ENCODE measurements at places on chromosomes 2 and 18. TPM values are rescaled to one million over a fixed set of nuclear protein-coding genes. Genes with fewer than 3 reads are reported as not detected.

Gene LYPD6
- 0.07 TPM for polyA plus RNA-seq

- DNase-seq: no peak
Measured at GRCh38 chr18:58269931-58270330, 225.9 kb downstream of the NEDD4L start.

GRCh38 chr2:141392517-141393213 is 738.2 kb downstream of the LRP1B start:
- DNase-seq: peak; percentile 10

GRCh38 chr2:229407170-229407569 is 136.1 kb upstream of the PID1 start:
- DNase-seq: peak; percentile 55

DNA sequence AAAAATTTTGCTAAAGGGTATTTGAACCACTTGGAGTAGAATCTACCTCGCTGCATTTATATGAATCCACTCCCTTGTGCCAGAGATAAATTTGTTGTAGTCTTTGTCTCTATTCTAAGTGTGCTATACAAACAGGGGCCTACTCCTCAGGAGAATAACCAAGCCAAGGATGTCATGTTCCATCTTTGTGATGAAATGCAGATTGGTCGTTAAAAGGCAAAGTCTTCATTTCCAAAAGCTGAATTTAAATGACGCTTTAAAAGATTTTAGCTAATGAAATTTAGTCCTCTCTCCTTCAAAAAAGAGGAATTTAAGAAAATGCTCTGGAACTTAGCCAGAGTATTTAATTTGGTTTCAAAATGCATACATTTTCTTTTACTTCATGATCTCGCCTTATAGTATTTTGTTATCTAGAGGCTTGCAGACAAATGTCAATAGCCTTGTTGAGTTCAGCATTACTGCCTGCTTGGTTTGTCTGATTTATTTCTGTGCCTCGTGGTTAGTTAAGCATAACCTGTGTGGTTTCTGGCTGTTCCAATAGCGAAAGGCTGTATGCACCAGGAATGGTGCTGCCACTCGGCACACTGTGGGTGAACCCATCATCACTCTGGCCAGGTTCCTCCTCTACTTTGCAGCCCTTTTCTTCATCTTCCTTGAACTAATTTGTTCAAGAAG is 417.6 kb downstream of the ZNF521 start:
- DNase-seq: no peak

DNA sequence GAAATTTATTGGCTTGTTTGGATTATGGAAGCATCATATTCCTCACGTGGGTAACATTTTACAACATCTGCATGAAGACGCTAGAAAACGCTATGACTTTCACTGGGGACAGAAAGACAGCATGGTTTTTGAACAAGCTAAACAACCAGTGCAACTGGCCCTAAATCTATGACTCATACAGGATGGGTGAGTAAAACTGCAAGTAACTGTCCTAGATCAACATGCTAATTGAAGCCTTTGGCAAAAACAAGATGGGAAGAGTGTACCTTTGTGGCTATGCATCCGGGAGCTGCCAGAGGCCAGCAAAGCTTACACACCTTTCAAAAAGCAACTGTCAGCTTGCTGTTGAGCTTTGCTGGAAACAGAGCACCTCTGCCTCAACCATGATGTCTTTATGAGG is 1096.0 kb upstream of the DDX18 start:
- DNase-seq: no peak

Gene RAD51AP2
- polyA plus RNA-seq: not detected

DNA sequence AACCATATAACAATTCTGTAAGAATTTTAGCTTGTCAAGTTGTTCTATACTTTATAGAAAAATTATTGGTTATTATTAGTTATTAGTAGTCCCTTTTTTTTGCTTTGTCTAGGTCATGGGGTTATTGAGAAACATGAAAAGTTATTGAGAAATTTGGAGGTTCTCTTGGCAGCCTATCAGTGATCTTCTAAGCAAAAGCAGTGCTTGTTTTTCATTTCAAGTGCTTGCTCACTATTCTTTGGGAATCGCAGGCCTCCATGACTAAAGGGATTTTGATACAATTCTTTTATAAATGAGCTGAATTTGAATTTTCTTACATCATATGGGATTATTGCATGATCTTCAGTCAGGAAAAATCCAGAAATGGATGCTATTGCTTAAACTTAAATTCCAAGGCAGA is 25.8 kb downstream of the PLEKHA3 start:
- no peak for DNase-seq

Gene PDE1A
- 0.26 TPM for polyA plus RNA-seq

Gene COL4A4
- 1.7 TPM for polyA plus RNA-seq

DNA sequence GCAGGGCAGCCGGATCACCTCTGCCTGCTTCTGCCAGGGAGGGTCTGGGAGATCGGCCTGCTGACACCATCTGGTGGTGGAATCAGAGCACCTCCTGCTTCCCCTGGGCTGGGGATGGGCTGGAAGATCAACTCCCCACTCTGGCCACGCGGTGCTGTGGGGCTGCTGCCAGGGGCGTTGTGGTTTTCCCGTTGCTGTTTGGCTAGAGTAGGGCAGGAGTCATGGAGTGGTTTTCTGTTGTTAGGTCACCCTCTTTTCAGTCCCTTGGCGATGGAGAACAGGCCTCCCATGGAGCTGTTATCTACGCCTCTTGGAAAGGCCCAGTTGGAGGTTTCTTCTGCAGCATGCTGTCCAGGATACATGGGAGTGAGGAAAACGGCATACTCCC is 15.2 kb downstream of the BCL2L11 start:
- DNase-seq: no peak

DNA sequence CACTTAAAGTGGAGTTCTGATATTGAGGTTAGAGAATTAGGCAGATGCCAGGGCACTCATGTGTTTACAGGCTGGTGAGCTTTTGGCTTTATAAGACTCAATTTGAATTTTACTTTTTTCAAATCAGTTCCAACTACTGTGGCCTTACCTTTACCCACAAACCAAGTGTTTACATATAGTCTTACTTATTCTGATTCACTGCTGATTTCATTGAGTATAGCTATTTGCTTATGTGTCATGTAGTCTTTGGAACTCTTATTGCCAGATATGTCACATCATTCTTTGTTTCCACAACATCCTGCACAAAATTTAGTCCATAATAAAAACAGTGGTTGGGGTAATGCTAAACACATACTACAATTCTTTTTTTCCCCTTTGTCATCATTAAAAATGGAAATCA is 96.5 kb downstream of the XIRP2 start:
- no peak for DNase-seq

DNA sequence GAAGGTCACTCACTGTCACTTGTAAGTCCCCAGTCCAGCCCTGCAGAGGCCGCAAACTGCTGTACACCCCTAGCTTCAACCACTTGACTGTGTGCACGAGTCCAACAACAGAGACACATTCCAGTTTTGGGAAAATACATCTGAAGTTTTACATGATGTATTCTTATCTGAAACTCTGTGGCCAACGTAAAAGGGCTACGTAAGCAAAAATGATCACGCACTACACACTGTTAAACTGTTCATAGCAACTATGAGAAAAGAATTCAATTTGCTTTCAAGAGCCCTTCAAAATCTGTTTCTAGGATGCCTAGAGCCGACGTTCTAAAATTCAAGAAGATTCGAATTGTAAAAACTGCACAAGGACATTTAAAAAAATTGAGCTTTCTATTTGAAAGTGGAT is 26.0 kb downstream of the EDAR start:
- DNase-seq: no peak

- DNase-seq: no peak
Measured at GRCh38 chr2:191931329-191931728, 84.4 kb upstream of the CAVIN2 start.

DNA sequence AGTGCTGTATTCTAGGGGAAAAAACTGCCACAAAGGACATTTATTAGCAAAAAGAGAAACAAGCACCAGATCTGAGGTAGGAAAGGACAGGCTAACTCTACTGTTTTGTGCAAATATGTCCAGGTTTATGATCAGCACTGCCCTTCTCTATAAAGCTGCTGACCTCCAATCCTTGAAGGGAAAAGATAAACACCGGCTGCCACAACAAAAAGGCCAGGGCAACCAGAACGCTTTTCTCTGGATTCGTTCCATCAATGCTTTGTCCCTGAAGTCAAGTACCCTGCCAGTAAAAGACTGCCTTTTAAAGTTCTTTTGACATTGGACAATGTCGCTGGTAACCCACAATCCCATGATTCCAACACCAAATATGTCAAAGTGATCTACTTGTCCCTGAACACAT is 21.0 kb downstream of the SMAD2 start:
- DNase-seq: no peak

- no peak for DNase-seq
Measured at GRCh38 chr18:24993628-24994027, 358.3 kb downstream of the ZNF521 start.

DNA sequence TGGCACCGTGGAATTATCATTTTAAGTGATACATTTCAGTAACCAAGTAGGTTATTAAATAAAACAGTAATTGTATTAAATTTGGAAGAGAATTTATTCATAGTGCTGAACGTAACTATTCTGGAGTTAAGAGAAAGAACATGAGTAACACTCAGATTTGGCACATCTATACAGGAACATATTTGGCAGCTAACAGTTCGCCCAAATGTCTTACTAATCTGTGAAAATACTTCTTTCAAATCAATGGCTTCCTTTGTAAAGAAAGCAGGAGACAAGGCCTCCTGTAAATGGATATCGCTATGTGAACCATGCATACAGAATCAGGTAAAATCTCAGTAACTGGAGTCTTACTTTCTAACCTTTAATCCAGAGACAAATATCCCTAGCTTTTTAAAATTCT is 64.4 kb downstream of the ZNF516 start:
- no peak for DNase-seq

GRCh38 chr18:25830787-25831186 is 259.6 kb downstream of the SS18 start:
- no peak for DNase-seq

DNA sequence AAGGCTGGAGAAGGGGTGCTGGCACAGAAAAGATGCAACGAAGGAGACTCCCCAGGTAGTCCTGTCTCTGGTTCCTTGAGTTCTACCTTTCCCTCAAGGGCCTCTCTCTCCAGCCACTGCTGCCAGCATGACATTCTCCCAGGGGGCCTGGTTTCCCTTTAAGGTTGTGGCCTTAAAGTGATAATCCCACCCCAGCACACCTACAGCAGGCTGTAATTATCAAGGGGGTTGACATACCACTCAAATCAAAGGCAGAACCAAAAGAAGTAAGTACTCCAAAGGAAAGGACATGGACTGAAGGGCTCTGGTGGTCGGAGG is 127.4 kb upstream of the MSH6 start:
- DNase-seq: no peak

DNA sequence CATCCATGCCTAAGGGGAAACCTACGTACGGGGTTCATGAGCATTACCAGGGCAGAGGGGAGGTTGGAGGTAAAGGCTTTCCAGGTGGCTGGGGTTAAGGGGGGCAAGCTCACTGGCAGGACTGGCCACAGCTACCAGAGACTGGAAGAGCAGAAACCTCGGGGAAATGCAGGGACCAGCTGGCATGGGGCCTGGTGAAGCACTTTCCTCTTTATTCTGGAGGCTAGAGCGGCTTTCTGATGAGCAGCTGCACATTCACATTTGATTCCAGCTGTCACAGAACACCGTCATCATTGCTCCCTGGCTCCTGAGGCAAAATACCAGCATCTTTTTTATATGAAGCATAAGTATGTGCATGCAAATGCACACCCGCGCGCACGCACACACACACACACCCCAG is 28.7 kb upstream of the LRRC30 start:
- DNase-seq: no peak

Gene IL1RN
- 0.13 TPM for polyA plus RNA-seq

Gene TPO
- polyA plus RNA-seq: not detected

DNA sequence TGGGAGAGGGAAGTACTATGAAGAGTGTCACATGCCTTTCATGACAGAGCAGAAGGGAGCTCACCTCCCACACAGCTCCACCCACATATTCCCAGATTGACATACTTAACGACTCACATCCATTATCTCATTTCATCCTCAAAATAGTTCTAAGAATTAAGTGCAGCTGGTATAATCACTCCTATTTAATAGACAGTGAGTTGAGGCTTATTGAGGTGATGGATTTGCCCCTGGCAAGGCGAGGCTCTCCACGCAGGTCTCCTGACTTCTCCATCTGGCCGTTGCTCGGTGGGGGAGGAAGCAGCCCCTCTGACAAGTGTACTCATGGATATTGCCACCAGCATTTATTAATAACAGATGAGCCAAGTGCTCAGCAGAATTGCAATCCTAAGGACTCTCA is 81.4 kb downstream of the TGOLN2 start:
- DNase-seq: no peak

DNA sequence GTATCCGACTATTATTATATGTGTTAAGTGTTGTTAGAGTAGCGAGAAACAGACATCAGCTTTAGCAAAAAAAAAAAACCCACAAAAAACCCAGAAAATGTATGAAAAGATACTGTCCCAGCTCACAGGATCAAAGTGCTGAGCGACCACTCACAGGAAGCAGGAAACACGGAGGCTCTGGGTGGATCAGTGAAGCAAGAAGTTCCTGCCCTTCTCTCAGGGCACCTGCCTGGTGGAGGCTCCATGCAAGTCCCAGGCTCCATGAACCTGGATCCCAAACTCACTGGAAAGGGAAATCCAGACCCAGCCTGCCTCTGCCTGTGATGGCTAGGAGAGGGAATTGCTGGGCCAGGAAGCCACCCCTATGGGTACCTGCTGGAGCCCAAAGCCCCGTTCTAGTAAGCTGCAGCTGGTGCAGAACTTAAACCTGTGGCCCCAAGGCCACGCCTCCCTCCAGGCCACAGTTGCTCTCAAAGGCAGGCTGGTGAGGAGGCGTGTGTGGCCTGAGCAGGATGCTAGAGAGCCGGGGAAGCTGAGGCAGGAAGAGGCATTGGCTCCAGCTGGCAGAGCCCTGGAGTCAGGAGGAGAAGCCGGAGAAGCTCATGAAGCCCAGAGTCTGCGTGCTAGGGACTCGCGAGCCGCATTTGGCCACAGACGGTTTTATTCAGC is 63.5 kb upstream of the TAF1B start:
- DNase-seq: no peak

Gene B3GNT7
- polyA plus RNA-seq: 0.71 TPM

DNA sequence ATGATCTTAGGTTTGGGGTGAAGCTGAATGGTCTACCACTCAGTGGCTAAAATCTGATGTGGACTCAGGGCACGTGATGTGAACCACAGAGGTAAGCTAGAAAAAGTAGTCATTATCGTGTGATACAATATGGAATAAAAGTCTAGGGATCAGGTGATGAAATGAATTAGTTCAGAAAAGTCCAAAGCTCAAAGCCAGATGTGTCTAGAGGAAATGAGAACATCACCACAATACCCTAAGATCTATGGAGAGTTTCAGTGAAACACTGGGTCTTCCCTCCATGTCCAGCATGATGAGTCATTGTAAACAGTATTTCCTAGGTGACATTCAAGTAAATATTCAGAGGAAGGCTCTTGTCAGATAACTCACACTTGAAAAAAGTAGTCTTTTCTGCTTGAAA is 1257.4 kb upstream of the ZEB2 start:
- no peak for DNase-seq

Gene POMC
- not detected for polyA plus RNA-seq

Gene ELMOD3
- 14.6 TPM for polyA plus RNA-seq

- DNase-seq: peak; percentile 56
Measured at GRCh38 chr2:195318440-195319111, 338.4 kb upstream of the SLC39A10 start.

DNA sequence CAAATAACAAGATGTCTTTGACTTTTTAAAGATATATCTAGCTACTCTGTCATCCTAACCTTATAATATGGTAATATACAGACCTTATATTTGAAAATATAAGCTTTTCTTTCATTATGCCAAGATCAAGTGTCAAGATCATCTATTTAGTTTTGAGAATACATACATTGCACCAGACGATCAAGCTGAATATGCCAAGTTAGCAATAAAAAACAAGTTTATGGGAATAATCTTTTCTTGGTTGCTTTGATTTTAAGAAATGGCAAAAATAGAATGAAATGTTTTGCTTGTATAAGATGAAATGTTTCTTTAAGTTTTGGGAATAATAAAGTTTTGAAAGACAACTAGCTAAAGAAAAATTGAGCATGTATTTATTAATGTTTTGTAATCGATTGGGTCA is 163.8 kb downstream of the DPP4 start:
- no peak for DNase-seq
